Cardiac muscle cell (in vitro differentiated cells and primary cell): ENCODE measurements at places on chromosomes 1 and 21.

DNA sequence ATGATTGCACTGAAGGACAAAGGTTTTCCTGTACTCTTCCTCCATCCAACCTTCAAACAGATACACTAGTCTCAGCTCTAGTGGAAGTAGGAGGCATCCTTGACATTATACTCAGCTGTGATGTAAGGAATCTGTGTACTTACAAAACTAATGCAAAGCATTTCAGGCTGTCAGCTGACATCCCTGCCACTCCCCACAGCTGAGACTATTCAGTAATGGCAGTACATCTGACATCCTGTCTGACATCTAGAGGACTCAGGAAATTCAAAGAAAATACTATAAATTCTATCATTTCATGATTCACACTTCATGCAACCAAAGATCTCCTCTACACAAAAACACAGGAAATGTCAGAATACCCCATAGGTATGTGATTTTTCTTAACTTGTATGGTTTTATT, 325.8 kb downstream of the SMYD3 start:
- no peak for DNase-seq

DNA sequence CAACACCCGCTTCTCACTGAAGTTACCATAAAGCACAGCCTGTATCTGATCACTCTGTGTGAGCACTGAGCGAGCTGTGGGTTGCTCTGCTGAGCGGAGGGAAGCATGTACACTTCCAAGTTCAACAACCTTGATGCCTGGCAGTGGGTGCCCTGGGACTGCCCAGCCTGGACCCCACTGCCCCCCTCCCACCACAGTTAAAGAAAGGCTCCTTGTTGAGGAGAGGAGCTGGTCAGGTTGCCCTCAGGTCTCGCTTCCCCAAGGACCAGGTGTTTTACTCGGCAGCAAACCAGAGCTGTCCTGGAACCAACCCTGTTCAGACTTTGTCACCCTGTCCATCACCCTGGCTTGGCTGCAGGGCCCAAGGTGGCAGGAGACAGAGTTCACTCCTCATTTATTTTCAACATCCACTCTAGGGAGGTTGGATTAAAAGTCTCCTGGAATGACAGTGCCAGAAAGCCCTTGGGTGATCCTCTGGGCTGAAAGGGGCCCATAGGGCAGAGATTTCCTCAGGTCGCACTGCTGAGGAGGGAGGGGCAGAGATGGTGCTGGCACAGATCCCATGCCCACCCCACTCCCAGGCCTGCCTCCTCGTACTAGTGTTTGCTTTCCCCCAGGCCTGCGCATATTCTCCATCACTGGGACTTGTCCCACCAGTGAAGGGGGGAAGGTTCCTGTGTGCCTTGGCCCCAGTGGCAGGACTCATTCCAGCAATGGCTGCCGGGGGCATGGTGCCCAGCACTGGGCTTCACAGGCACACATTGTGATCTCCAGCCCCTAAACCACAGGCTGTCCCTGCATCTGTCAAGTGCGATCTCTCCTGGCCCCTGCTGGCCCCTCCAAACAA, 101.7 kb downstream of the TRABD2B start:
- DNase-seq: no peak

GRCh38 chr1:111906816-111907215, 82.7 kb downstream of the KCND3 start:
- DNase-seq: no peak

DNA sequence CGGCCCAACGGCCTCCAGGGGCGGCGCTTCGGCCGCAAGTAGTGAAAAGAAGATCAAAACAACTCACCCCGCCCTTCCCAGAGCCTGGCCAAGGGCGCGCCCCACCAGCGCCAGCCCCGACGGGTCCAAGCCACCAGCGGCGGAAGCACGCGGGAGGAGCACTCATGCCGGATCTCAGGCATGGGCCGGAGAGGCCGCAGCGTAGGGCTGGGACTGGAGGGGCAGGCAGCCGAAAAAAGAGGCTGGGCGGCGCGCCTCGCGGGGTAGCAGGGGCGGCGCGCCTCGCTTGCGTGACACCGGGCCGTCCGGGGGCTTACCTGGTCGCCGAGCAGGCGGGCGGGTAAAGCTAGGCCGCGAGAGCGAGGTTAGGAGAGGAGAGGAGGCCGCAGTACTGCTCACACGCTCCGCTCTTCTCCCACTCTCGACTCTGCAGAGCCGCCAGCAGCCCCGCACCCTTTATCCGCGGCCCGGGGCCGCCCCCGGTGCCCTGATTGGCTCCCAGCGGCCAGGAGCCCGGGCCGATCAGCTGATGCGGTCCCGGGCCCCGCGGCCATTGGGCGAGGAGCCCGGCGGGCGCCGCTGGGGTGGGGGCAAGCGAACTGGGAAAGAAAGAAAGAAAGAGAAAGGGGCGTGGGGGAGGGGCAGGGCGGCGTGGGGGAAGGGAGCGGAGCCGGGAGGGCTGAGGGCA, at the start of gene GLUL:
GLUL (minus strand) TSS at position 429 of the 688 bp plus-strand sequence. CDS start 3,053 bp downstream, outside the sequence.
- peak; percentile 97 for DNase-seq

- DNase-seq: no peak
These were observed 226.9 kb upstream of the IRF2BP2 start for GRCh38 chr1:234836776-234837357.

- peak; percentile 54 for DNase-seq
These were observed 40.7 kb upstream of the EYA3 start for GRCh38 chr1:28129150-28129549.

DNA sequence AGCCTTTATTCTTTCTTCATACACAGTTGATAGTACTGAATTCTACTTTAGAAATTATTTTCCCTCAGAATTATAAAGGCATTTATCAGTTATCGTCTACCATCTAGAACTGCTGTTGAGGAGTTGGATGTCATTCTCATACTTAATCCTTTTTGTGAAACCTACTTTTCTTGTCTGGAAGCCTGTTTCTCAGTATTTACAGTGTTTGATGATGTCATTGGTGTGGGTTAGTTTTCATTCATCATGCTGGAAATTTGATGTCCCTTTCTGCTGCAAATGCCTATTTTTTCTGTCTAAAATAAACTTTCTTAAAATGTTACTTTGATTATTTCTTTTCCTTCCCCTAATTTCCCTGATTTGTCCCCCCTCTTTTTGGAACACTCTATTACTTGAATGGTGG, 22.8 kb upstream of the ZNF281 start:
- DNase-seq: no peak

GRCh38 chr1:218702775-218703174, 357.6 kb downstream of the TGFB2 start:
- no peak for DNase-seq

DNA sequence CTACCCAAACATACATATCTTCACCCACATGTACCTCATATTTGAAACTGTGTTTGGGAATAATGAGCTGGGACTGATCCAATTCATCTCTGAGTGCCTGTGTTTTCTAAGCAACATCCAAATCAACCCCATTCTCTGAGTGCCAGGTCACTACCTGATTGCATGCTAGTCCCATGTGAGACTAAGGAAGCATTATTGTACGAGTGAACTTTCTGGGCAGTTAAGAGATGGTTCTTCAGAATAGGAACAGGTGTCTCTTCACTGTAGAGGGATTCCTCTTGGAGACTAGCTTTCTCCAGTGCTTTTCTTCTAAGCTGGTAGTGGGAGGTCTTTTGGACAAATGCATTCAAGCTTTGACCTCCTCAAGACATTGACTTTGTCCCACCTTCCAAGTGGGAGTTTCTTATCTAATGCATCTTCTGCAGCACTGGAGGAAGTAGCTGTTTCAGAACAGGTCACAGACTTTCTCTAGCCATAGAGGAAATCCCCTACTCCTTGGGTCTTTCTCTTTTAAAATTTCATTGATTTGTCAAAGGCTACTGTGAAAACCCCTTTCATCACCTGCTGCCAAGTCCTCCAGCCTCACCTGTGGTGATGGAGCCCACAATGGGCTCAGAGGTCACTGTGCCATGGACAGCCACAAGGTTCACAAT, 172.0 kb upstream of the KIAA0040 start:
- no peak for DNase-seq

DNA sequence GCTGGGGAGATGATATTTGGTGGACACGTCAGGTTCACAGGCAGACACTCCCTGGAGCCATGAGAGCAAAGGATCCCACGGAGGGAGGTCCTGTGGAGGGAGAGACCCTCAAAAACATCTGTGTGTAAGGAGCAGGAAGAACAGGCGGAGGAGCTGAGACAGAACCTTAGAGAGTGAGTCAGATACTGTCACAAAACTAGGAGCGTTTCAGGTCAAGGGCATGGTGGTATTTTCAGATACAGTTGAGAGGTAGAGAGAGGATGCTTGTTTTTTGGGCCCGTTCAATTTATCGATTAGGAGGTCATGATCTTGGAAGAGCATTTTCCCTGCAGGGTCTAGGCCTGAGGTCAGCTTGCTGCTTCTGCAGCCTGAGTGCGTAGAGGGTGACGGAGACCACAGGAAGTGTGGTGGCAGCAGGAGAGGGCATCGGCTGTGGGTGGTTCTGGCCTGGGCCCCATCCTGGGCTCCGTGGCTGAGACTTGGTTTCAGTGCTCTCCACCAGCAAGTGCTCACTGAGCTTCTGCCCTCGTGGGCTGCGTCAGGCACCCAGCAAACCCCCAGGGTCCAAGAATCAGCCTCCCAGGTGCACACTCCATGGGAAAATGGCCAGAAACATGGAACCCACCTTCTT, 39.9 kb downstream of the SPSB1 start:
- DNase-seq: no peak

DNA sequence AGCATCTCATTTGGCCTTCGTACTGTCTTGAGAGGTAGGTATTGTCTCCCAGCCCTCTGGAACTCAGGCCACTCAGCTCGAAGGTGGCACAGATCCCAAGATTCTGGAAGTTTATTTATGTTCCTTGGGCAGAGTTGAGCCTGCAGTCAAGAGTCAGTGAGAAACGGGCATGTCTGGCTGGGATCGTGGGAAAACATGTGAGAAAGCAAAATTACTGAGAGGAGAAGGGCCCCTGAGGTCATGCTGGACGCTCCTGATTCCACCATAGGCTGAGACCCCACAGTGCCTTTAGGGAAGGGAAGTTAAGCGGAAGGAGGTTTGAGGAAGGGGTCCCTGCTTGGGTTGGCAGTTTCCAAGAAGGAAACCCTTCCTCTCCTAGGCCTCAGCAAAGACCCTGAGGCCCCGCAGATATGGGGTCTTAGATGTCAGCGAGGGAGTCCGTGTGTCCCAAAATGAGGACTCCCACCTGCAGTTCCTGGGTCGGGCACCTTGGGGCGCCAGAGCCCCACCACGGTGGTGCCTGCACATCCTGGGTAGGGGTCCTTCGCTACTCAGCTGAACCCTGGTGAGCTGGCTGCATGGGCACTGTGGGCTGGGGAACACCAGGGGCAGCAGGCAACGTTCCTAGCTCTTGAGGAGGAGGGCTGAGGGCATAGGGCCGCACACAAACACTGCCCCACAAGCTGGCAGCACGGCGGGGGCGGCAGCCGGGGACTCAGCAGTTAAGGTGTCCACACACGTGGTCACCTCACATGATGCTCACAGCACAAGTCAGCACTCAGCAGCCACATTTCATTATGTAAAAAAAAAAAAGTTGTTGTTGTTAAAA, 12.3 kb upstream of the SEMA4A start:
- no peak for DNase-seq

DNA sequence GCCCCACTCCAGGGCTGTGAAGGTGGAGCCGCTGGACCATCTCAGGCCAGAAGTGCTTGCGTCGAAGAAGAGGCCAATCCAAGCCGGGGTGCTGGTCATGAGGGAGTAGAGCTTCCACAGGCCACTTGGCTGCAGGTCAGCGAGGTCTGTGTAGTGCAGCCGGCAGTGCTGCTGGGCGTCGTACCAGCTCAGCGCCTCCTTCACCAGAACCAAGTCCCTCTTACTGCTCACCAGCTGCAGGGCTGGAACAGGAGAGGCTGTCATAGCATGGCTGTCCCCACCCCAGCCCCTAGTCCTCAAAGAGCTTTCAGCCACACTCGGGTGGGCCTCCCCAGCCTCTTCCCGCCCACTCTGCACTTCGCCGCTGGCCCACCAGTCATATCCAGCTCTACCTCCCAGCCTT, 2.2 kb downstream of the CLEC20A start:
- no peak for DNase-seq

- DNase-seq: no peak
These were observed 115.3 kb downstream of the HLCS start for GRCh38 chr21:36851121-36851520.

- DNase-seq: no peak
These were observed 1395.1 kb downstream of the NCAM2 start for GRCh38 chr21:22393324-22393723.

DNA sequence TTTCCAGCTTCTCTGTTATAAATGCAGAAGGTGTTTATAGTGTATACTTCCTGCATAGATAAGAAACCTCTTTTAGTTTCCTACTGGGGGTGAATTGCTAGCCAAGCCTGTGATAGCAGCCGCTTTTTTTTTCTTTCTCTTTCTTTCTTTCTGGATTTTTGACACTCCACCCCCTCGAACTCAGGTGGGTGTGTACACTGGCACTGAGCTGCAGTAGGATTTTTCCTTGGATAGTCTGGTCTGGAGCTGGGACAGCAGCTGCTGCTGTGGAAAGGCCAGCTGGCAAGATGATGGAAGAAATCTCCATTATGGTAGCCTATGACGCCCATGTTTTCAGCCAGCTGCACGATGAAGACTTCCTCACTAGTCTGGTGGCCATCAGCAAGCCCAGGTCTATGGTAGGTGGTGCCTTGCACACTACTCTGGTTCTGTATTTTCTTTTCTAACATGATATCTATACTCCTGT, 122.5 kb upstream of the CACYBP start:
- no peak for DNase-seq

DNA sequence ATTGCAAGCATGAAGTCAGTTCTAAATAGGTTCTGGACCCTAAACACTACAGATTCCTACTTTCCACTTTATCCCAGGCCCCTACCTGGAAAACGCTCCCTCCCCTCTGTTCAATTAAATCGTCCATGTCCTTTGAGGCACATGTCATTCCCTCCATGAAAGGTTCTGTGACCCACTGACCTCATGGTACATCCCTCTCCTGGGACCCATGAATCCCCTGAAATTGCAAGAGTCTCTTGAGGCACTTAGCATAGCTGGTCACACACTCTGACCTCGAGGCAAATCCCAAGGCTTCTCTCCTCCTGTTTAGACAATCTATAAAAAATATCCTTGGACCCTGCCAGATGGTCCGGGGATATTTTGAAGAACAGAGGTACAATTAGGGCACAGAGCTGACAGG, 34.3 kb upstream of the KRTAP19-8 start:
- DNase-seq: no peak

DNA sequence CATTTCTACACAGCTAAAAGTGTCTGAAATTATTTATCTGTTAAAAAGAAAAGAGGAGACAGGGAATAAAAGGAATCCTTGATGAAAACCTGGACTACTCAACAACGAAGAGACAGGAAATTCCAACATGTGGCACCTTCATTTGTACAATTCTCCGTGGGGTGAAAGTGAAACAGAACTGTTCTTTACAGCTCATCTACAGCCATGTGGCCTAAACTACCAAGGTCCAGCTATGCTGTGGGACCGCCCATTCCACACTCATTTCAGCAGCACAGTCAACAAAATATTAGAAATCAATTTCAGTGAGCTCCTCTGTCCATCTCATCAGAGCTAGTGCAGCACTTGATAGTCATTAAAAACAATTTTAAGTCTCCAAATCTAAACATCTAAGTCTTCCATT, 44.0 kb downstream of the UBR4 start:
- no peak for DNase-seq

DNA sequence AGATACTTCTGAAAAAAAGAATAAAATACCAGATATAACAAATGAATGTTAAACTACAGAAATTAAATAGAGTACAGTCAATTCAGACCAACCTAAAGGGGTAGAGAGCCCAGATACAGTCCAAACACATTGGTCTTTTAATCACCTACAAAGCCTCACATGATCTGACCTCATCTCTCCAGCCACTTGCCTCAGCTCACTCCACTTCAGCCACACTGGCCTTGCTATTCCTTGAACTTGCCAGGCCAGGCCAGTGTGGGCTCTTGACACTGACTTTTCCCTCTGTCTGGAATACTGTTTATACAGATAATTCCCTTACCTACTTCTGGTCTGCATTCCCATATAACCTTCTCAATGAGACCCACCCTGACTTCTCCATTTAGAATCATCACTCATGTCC, 17.0 kb upstream of the PPIE start:
- no peak for DNase-seq
